ENCODE measurements at places on chromosomes 5 and 9. TPM values are rescaled to one million over a fixed set of nuclear protein-coding genes. Genes with fewer than 3 reads are reported as not detected.

- no peaks in the 10 kb centered on the region for H3K4me1 ChIP-seq
- no peaks in the 10 kb centered on the region for H3K36me3 ChIP-seq
- DNase-seq = no peak
- no peak overlapping the region for H3K4me3 ChIP-seq
These were observed 1.3 kb upstream of the PLPP7 start for GRCh38 chr9:131288217-131288616.

DNA sequence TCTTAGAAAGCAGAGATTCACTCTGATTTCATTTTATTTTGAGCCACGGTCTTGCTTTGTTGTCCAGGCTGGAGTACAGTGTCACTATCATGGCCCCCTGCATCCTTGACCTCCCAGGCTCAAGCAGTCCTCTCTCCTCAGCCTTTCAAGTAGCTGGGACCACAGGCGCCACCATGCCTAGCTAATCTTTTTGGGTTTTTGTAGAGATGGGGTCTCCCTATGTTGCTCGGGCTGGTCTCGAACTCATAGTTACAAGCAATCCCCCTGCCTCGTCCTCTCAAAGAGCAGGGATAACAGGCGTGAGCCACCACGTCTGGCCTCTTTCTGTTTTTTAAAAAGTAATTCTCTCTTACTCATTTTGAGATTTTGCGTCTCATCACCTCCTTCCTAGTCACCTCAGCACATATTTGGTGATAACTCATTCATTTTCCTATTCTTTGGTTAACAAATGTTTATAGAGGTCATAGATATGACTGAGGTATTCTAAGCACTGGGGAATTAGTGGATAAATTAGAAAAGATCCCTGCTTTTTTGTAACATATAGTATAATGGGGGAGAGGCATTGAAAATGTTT lies 10.8 kb upstream of the DCP2 start:
- no peaks in the 10 kb centered on the region for H3K27me3 ChIP-seq
- peaks cover 9% of the 10 kb centered on the region for H3K4me1 ChIP-seq

Gene CFAP90
- total RNA-seq = not detected

Gene MEIKIN
- total RNA-seq = not detected

GRCh38 chr9:74277532-74277931 lies 219.6 kb upstream of the RORB start:
- H3K4me3 ChIP-seq = no peak overlapping the region
- H3K36me3 ChIP-seq = no peaks in the 10 kb centered on the region
- DNase-seq = no peak
- no peaks in the 10 kb centered on the region for H3K4me1 ChIP-seq
- no peaks in the 10 kb centered on the region for H3K27me3 ChIP-seq
- no peak overlapping the region for H3K27ac ChIP-seq

DNA sequence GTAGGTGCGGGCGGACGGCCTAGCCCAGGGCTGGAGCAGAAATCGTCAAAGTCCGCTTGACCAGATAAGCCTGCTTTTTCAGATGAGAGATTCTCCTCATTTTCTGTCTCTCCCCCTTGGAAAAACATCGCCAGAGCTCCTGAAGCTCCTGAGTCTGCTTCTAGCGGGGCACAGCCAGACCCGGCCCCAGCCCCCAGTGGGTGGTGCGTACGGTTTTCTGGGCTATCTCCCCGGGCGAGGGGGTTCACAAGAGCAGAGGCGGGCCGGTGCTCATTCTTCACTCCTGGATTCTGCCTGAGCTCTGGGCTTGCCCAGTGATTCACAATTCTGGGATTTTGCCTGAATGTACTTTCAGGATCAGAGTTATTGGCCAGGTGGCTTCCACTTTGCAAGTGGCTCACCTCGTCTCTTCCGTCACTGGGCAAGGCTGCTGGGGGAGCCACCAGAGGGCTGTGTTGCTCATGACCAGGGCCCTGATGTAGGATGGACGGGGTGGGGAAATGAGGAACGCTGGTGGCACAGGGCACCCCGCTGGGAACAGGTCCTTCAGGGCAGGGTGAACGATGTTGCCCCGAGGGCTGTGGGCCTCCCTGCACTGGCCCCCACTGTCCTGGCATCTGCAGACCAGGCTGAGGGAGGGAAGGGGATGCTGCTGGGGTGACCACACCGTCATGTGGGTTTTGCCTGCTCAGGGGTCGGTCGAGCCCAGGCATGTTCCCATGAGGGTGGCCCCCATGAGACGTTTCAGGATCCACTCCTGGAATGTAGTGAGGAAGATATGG lies 6.3 kb downstream of the SEC16A start:
- H3K4me1 ChIP-seq = peaks cover 8% of the 10 kb centered on the region
- no peak overlapping the region for H3K27ac ChIP-seq
- H3K27me3 ChIP-seq = no peaks in the 10 kb centered on the region
- H3K36me3 ChIP-seq = peaks cover 47% of the 10 kb centered on the region
- H3K4me3 ChIP-seq = no peak overlapping the region

- no peaks in the 10 kb centered on the region for H3K36me3 ChIP-seq
- H3K27me3 ChIP-seq = no peaks in the 10 kb centered on the region
- H3K4me3 ChIP-seq = no peak overlapping the region
- DNase-seq = no peak
- peaks cover 26% of the 10 kb centered on the region for H3K4me1 ChIP-seq
- no peak overlapping the region for H3K27ac ChIP-seq
These were observed 134.5 kb downstream of the SIL1 start for GRCh38 chr5:139063664-139064054.

Gene LCN1
- not detected for total RNA-seq

DNA sequence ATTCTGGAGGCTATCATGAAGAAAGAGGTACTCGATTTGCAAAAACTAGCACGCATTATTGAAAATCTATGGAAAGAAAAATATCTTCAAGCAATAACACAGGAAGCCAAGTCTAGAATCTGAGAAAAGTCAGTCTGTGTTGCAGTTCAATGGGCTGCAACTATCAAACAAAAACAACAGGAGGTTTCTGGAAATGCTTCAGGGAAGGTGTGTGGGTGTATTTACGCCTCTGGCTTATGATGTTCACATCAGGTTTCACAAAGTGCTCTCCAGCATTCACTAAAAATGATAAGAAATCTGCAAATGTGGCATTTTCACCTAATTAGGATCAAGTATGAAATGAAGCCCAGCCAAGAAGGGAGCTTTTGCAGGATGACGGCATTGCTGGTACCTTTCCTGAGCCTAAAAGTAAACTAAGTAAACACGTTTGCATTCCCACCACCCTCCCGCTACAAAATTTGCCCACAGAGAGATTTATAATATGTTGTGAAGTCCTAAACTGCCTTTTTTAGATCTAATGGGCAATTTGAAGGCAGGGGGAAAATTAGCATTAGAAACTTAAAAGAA lies 146.4 kb downstream of the GABRB2 start:
- DNase-seq = no peak
- H3K4me1 ChIP-seq = no peaks in the 10 kb centered on the region
- no peaks in the 10 kb centered on the region for H3K36me3 ChIP-seq

- no peaks in the 10 kb centered on the region for H3K36me3 ChIP-seq
- no peak overlapping the region for H3K4me3 ChIP-seq
- H3K4me1 ChIP-seq = no peaks in the 10 kb centered on the region
- no peak overlapping the region for H3K27ac ChIP-seq
- no peak for DNase-seq
These were observed 168.9 kb upstream of the PUM3 start for GRCh38 chr9:3012842-3013241.

DNA sequence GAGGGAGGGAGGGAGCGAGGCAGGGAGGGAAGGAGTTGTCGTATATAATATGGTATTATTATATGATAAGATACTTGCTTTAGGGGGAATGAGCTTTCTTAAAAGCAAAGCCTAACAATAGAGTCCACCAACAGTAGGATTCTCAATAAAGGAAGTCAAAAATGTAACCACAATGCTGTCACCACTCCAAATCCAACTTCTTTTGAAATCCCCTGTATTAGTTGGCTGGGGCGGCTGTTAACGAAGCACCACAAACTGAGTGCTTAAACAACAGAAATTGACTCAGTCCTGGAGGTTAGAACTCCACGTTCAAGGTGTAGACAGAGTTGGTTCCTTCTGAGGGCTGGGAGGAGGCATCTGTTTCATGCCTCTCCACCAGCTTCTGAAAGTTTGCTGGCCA lies 23.1 kb downstream of the GAS1 start:
- H3K27ac ChIP-seq = no peak overlapping the region
- H3K27me3 ChIP-seq = no peaks in the 10 kb centered on the region
- H3K4me1 ChIP-seq = peaks cover 22% of the 10 kb centered on the region
- H3K36me3 ChIP-seq = no peaks in the 10 kb centered on the region
- no peak for DNase-seq

DNA sequence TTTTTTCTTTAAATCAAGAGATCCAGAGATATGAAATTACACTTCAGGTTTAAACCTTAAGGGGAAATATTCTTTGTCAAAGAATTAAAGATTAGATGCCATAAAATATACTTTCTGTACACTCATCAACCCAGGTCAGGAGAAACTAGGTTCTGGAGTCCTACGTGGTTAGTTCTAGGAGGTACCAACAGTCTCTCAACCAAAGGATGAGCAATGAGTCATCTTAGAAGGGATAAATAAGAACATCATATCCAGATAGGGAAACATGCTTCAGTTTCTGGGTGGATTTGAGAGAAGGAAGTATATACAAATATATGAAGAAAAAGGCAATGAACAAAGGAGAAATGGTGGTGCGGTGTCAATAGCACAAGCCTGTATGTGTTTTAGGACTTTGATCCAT lies 98.2 kb downstream of the CSNK1G3 start:
- no peak overlapping the region for H3K27ac ChIP-seq
- peaks cover 39% of the 10 kb centered on the region for H3K36me3 ChIP-seq
- H3K4me3 ChIP-seq = no peak overlapping the region
- DNase-seq = peak; percentile 34

GRCh38 chr9:70600506-70600905 lies 186.0 kb upstream of the KLF9 start:
- peak overlapping the region; percentile 61 for H3K4me3 ChIP-seq
- H3K27me3 ChIP-seq = no peaks in the 10 kb centered on the region
- H3K27ac ChIP-seq = peak overlapping the region; percentile 100
- H3K36me3 ChIP-seq = no peaks in the 10 kb centered on the region
- peaks cover 26% of the 10 kb centered on the region for H3K4me1 ChIP-seq

GRCh38 chr5:28208356-28208755 lies 1170.0 kb upstream of the CDH9 start:
- H3K27me3 ChIP-seq = no peaks in the 10 kb centered on the region
- no peak overlapping the region for H3K27ac ChIP-seq

Gene PITX1
- not detected for total RNA-seq

Gene HIGD2A
- 33.8 TPM for total RNA-seq

DNA sequence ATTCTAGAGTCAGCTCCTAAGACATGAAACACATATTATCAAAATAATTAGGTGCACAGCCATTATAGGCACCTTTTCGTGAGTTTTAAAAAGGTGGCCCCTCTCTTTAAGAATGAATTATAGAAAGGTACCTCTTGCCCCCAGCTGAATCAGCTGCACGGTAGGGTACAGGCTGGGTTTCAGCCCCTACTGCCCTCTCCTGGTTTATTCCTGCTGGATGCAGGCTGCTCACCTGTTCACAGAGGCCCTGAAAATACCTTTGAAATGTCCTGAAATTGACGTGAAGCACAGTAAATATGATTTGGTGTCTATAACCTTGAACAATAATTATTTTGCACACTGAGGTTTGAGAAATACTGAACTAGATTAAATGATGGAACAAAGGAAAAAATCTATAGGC lies 504.8 kb upstream of the SGCD start:
- no peak overlapping the region for H3K27ac ChIP-seq
- no peak overlapping the region for H3K4me3 ChIP-seq
- no peak for DNase-seq
- no peaks in the 10 kb centered on the region for H3K27me3 ChIP-seq

- DNase-seq = no peak
- H3K27ac ChIP-seq = no peak overlapping the region
- H3K4me1 ChIP-seq = no peaks in the 10 kb centered on the region
- no peak overlapping the region for H3K4me3 ChIP-seq
These were observed 19.9 kb upstream of the PLPP1 start for GRCh38 chr5:55554585-55555202.

Gene GRXCR2
- total RNA-seq = not detected

- no peaks in the 10 kb centered on the region for H3K4me1 ChIP-seq
- H3K27me3 ChIP-seq = no peaks in the 10 kb centered on the region
- no peaks in the 10 kb centered on the region for H3K36me3 ChIP-seq
- DNase-seq = no peak
- no peak overlapping the region for H3K4me3 ChIP-seq
- H3K27ac ChIP-seq = no peak overlapping the region
These were observed 80.8 kb downstream of the HRH2 start for GRCh38 chr5:175738602-175739133.

DNA sequence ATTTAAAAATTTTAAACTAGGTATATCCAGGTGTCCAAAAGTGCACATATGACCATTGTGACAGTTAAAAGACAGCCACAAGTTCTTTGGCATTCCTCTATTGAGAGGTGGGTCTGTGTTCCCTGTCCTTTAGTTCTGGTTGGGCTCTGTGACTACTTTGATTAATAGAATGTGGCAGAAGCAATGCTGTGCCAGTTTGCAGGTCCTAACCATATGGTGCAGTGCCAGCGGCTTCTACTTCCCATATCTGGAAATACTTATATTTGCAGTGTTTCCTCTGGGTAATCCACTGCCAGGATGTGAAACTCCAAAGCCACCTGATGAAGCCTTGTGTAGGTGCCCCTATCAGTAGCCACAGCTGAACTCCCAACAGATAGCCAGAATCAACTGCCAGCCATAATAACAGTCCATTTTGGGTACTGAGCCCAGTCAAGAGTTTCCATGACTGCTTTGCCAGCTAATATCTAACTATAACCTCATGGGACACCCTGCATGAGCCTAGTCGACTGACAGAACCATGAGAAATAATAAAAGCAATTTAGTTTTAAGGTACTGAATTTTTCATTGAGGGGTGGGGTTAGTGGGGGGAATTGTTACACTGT lies 361.0 kb upstream of the SEMA6A start:
- H3K4me1 ChIP-seq = no peaks in the 10 kb centered on the region
- no peaks in the 10 kb centered on the region for H3K27me3 ChIP-seq
- H3K4me3 ChIP-seq = no peak overlapping the region
- H3K27ac ChIP-seq = no peak overlapping the region
- DNase-seq = no peak

DNA sequence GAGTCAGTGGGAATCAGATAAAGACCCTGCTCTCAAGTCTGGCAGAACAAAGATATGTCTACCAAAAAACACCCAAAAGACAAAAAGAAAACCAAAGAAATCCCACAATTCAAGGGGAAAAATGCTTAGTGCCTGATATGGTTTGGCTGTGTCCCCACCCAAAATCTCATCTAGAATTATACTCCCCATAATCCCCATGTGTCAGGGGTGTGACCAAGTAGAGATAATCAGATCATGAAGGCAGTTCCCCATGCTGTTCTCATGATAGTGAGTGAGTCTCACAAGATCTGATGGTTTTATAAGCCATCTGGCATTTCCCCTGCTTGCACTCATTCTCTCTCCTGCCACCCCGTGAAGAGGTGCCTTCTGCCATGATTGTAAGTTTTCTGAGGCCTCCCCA lies 13.4 kb downstream of the FBXO10 start:
- H3K36me3 ChIP-seq = no peaks in the 10 kb centered on the region
- H3K4me3 ChIP-seq = no peak overlapping the region
- DNase-seq = no peak

- H3K27me3 ChIP-seq = no peaks in the 10 kb centered on the region
- H3K36me3 ChIP-seq = no peaks in the 10 kb centered on the region
- H3K4me1 ChIP-seq = no peaks in the 10 kb centered on the region
These were observed 775.8 kb downstream of the EFNA5 start for GRCh38 chr5:106894964-106895363.
